ENCODE measurements at places on chromosomes 6 and 20.

- DNase-seq: peak; percentile 59
Measured at GRCh38 chr6:63571361-63572043, 778 bp upstream of the LOC128125822 start.

- DNase-seq: no peak
Measured at GRCh38 chr20:1633535-1633934, 13.7 kb upstream of the SIRPB1 start.

DNA sequence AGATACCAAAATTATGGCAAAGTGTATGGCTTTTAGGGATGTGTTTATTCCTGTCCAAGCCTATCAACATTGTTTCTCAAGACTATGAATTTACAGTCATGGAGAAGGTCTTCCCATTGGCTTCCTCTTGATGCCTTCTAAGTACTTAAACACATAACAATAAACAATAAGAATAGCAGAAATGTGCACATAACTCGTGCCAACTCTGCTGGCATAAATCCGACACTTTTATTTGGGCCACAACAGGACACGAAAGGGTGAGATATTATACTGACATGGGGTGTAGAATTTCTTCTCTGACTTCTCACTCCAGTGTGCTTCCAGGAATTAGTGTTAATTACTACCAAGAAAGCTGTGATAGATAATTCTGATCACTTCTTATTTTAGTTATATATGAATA lies 695.9 kb upstream of the SLC35B3 start:
- DNase-seq: no peak

- DNase-seq: no peak
Measured at GRCh38 chr6:11460001-11460668, 77.4 kb upstream of the TMEM170B start.

- DNase-seq: no peak
Measured at GRCh38 chr6:38818691-38819090, 103.6 kb downstream of the DNAH8 start.

DNA sequence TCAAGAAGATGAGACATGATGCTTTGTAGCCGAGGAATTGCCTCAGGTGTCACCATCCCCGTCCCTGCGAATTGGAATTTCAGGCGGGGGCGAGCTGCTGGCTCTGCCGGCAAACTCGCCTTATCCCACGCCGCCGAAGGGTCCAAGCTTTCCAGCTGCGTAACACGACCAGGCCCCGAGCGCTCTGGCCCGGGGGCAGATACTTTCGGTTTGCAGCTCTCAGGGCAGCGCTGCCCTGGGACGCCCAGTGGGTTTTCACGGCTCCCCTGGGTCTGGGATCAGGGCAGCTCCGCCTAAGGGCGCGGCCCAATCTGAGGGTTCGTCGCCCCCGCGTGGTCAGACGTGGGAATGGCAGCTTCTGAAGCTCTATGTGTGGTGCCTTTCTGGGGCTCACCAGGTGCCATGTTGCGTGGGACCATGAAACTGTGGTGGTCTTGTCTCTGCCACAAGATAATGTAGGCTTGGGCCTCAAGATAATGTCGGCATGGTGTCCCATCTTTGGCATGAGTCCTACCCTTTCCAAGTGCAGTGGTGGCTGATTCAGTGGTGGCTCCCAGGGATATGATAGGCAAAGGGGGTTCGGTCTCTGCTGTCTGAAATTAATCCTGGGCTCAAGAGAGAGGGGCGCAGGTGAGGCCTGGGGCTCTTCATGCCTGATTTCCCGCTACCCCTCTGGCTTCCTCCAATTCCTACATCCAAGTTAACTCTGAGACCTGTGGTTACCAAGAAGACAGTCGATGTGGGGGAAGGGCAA lies 21.0 kb downstream of the PIGT start:
- DNase-seq: peak; percentile 89

DNA sequence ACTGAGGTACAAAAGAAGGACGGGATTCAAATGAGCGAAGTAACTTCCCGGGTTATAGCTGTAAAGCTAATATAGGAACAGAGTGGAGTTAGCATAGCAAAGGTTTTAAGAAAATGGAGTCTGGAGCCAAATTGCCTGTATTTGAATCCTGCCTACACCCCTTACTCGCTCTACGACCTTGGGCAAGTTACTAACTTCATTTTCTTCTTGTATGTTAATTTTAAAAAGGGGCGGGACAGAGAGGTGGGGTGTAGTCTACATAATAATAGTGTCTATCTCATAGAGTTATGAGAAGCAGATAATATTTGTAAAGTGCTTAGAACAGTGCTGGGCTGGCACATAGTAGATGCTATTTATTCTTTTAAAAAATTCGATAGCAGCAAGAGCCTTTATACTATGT lies 705 bp downstream of the ZSCAN23 start:
- DNase-seq: no peak

DNA sequence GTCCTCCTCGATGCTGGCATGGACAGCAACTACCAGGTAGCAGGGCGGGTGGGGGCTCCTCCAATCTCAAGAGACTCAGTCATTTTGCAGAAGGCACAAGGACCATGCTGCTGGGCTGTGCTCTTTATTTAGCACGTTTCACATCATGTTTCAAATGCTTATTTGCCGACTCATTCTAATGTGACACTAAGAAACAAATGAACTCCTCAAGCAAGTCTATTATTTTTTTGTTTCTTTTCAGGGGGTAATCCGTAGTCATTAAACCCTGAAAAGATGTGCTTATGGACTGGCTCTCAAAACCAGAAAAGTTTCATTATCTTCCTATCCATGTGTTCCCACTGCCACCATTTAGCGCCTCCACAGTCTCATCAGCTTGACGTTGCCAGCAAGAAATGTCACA lies 92.9 kb downstream of the ANKS1A start:
- no peak for DNase-seq

DNA sequence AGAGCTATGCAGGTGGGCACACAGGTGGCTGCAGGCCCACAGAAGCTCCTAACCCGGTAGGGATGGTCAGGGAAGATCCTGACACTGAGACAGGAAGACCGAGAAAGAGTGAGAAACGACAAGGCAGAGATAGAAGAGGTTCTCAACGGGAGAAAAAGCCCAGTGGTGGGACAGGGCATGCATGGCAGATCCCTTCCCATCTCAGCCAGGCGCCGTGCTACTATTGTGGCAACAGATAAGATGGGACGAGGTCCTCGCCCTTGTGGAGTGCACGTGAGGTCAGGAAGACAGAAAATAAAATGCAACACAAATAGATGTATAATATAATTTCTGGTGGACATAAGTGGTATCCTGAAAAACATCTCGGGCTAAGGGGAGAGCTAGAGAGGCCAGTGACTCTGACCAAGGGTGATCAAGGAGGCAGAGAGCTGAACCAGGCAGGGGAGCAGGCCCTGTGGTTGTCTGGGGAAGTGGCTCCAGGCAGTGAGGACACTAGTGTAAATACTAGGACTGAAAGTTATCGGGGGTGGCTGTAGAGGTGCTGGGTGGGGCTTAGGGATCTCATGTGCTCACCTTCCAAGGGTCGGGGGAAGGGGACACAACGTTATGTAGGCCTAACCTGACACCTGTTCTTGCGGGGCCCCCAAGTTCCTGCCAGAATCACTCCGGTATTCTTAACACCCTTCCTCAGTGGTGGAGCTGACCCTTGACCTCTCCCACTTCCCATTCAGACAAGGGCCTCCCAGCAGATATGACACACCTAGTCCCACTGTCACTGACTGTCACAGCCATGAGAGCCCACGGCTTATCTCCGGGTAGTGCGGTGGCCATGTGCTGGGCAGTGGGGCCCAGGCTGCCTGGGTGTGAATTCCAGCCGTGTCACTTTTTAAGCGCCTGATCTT lies 1.0 kb downstream of the SRXN1 start:
- peak; percentile 24 for DNase-seq

GRCh38 chr20:62658593-62659178 lies 16.4 kb downstream of the SLCO4A1 start:
- no peak for DNase-seq

- no peak for DNase-seq
Measured at GRCh38 chr6:79874531-79875134, 72.7 kb downstream of the ELOVL4 start.

GRCh38 chr6:129546702-129547101 lies 163.3 kb downstream of the ARHGAP18 start:
- DNase-seq: no peak
